ENCODE measurements at places on chromosomes 4 and X.

DNA sequence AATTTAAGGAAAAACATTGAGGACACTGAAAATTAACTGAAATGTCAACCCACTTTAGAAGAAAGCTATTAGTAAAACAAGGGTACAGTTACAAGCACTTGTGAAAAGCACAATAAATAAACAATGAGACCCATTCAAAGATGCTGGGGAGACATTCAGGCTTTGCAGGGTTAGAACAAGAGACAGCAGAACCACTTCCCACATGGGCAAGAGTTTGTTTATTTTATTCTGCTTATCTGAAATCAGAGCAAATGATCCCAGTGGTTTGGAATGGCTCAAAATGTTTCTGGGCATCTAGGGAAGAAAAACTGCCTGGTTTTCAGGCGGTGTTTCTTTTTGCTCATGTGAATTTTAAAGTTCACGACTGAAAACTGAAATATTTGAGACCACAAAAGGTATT is 42.4 kb downstream of the PPP3CA start:
- DNase-seq, result no peak

DNA sequence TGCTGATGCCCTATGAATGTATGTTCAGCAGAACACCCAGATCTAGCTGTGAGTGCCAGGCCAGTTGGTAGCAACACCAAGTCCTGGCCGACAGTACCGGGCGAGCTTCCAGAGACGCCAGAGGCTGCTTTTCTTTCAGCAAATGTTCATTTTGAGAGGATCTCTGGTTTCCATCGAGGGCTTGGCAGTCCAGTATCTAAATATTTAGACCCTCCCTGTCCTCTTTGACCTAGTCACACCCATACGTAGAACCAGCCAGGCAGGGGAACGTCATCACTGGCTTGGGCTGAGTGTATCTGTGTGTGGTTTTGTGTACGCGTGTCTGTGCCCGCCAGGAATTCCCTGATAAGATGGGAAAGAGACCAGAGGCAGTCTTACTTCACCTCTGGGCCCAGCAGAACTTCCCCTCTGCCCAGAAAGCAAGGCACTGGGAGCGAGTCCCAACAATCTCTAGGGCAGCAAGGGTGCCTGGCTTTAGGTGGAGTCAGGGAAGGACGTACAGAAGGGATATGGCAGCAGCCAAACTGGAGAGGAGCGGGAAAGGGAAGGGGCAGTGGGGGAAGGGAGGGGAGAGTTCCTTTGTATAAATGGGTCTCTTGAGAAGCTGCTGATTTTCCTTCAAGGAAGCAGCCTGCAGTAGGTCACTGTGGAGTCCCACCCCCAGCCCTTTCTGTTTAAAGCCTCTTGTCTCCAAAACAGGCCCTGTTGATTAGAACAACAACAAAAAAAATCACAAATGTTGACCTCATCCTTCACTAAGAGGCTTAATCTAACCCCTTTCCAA is 15.0 kb upstream of the ELF4 start:
- DNase-seq, result no peak

DNA sequence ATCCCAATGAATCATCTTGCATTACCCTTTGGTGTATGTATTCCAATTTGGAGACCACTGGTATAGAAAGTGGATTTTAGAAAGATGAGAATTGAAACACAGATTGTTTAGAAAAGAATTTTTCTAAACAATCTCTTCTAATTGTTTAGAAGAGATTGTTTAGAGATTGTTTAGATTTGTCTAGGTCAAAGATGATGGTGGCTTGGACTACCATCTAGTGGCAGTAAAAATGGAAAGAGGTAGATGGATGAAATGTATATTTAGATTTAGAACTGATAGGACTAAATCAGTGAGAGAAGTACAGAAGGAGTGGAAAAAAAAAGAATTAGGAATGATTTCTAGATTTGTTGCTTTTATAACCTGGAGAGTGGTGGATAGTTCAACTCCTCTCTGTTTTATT is 70.6 kb downstream of the ARSJ start:
- DNase-seq, result peak; percentile 14

DNA sequence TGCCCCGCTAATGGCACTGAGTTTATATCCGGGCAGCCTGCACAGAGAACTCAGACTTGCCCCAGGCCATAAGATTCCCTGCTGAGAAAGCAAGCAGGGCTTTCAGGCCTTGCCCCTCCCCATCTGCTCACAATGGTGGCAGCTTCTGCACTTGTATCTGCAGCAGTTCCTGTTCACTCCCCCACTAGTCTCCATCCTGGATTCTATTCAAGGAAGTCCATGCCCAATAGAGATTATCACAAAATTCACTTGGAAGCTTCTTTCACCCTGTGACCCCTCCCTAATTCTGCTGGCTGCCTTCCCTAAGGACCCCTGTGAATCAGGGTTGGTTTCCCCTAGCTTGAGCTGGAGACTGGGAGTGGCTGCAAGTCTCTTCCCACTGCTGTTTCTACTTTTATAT is 34.5 kb upstream of the UCP1 start:
- no peak for DNase-seq

- DNase-seq, result no peak
Observed at GRCh38 chr4:86963697-86964096, 28.9 kb downstream of the AFF1 start.

DNA sequence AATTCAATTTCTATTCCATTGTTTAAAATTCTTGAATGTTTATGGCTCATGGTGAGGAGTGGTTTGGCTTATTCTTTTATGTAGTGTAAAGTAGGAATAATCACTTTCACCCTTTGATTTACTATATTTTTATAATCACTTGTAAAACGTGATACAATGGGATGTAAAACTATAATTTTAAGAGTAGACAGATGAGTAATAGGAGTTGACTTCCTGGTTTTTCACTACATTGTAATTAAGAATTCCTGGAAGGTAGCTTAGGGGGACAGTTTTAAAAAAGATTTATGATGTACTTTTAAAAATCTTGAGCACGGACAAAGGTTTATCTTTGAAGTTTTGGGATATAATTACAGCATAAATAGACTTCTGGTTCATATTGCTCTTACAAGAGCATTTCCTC is 65.3 kb downstream of the PDGFC start:
- DNase-seq, result no peak

DNA sequence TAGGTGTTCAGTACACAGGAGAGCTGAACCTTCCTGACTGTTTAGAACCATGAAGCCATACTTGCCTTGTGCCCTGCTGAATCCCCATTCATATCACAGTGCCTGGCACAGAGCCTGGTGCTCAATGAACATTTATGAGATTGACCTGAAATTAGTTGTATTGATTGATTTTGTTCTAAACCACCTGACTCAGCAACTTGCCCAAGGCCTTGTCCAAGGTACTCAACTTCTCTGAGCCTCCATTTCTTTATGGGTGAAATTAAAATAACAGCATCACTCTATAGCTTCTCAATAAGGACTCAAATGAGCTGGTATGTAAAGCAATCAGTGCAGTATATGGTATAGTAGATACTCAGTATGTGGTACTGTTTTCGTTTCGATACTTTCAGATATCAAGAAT is 208.1 kb downstream of the SLC39A8 start:
- no peak for DNase-seq

DNA sequence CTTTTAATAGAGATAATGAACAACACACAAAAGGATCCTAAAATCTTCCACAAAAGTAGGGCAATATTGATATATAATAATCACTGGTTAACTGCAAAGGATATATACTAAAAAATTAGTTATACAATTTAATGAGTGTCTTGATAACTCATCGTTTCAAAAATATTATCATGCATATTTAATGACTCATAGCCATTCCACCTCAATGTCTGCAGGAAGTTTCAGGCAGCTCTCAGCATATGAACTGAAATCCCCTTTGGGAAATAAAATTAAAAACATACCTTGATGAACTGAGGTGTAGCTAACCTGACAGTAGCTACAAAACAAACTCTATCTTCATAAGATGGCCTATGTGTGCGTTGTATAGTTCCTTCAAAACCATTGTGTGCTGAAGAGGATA is 62.9 kb downstream of the TMEM165 start:
- DNase-seq, result no peak

GRCh38 chrX:148610328-148610698 is 109.9 kb downstream of the AFF2 start:
- no peak for DNase-seq

DNA sequence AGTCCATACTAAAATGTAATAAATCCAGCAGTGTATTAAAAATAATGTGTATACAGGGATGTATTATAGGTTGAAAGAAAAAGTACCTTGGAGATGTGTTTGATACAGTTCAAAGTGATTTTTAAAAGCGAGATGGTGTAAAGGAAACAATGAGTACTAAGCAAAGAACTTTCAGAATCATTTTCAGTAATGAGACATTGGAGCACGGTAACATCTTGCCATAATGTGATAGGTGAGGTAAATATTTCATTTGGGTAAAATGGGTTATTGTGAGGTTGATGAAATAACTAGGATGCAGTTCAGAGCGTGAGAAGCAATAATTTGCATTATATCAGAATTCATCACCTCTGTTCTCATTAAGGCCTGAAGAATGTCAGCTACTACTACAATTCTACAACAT is 25.9 kb downstream of the EIF2S3 start:
- no peak for DNase-seq
